Kidney epithelial cell (primary cell): ENCODE measurements at places on chromosomes 5 and 9. TPM values are rescaled to one million over a fixed set of nuclear protein-coding genes. Genes with fewer than 3 reads are reported as not detected.
A peak's percentile ranks its signal among the peaks of the same experiment; 100 is the strongest.

DNA sequence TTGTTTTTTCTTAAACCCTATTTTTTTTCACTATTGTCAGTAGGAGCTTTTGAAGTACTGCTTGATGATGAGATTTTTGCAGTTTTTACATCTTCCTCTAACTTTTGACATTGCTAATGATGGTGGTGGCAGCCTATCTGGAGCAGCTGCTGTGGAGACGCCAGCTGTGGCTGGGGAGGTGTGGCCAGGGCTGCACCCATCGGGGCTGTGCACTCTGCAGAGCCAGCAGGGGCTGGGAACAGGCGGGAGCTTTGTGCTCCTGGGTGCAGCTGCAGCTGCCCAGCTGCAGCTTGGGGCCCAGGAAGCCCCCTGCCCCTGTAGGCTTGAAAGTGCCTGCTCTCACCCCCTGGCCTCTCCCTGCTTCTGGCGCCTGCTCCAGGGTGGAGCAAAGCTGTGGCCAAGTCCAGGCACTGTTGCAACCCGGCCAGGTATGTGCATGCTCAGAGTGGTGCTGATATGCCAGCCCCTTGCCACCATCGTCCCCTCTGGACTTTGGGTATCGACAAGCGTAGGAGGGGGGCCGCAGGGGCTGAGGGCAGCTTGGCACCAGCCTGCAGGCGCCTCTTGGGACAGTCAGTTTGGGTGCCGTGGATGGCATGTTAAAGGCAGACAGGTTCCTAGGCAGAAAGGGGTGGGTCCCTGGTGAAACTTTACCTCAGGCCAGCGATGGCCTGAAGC, 39.2 kb downstream of the FER start:
- no peak for DNase-seq

DNA sequence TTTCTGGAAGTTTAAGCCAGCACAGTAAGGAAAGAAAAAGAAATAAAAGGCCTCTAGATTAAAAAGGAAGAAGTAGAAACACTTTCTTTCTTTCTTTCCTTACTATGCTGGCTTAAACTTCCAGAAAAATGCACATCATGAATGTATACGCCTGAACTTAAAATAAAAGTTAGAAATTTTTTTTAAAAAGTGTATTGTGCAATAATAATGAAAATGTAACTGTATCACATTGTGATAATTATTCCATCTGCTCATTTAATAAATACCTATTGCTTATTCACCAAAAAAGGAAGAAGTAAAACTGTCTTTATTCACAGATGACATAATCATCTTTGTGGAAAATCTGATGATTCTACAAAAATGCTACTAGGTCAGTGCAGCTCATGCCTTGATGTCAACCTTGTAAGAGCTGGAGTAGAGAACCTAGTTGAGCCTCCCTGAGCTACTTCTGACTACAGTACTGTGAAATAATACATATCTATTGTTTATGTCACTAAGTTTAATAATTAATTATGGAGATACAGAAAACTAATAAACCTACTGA, 49.4 kb downstream of the MCTP1 start:
- no peak for DNase-seq

- no peak for DNase-seq
Observed at GRCh38 chr9:121640491-121641223, 10.8 kb upstream of the DAB2IP start.

Gene FOXI1
- not detected in 2 replicates for total RNA-seq

Gene NELFB
- 47.3 and 67.0 TPM in 2 replicates for total RNA-seq

- DNase-seq: no peak
Observed at GRCh38 chr5:33501260-33501659, 60.5 kb downstream of the TARS1 start.

Gene ZNF622
- total RNA-seq: 60.8 and 65.2 TPM in 2 replicates

DNA sequence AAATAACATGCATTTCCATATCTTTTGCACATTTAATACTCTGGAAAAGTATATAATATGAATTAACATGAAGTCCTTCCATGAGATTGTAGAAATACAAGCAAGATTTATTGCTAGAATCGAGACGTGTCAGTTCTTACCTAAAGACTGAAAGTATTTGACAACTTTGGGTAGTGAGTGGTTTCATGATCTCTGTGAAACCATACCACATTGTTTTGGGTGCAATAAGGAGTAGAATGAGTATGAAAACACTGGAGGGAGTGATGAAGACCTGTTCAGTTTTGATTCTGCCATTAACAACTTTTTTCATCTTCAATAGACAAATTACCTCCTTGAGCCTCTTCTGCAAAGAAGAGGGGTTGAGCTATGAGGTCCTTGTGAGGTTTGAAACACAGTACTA, 133.7 kb downstream of the NUDT12 start:
- DNase-seq: no peak

- no peak for DNase-seq
Observed at GRCh38 chr5:179131886-179132585, 71.9 kb downstream of the ZNF354C start.

- no peak for DNase-seq
Observed at GRCh38 chr5:57175551-57176309, 1.9 kb downstream of the GPBP1 start.

DNA sequence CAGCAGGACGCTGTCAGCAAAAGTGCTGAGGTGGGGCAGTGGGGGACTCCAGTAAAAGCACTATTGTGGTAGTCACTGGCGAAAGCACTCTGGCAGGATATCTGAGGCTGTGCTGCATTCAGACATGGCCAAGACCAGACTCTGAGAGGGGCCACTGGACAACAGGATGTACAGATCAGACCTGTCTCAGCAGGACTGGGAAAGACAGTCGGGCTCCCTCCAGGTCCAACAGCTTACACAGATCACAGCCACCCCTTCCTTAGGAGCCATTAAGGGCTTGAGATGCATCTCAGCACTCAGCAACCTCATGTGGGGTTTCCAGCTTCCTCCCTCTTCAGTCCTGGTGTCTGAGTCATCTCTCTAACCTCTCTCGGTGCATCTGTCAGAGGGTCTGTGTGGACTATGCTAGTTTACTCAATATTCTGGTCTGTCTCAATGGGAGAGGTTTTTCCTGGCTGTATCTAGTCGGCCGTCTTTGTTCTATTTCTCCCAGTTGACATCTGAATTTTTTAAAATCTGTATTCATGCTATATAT, 154.5 kb downstream of the CWC27 start:
- no peak for DNase-seq

Gene AGXT2
- total RNA-seq: not detected in 2 replicates

GRCh38 chr5:98705841-98706240, 67.6 kb upstream of the RGMB start:
- no peak for DNase-seq

DNA sequence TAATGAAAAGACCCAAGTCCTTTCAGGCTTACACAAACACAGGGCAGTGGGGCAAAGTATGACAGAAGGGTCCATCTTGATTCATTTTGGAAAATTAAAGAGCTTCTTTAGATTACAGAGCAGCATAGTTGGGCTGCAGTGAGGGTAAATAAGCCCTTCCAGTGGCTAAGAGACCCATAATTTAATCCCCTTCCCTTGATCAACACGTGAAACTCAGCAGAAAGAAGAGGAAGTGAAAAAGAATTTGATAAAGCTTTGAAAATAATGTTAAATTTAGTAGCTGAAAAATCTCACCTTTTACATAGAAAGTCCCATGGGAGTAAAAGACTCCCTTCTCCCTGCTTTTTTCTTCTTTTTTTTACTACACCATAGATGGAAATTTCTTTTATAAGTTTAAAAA, 87.6 kb downstream of the FREM1 start:
- no peak for DNase-seq

DNA sequence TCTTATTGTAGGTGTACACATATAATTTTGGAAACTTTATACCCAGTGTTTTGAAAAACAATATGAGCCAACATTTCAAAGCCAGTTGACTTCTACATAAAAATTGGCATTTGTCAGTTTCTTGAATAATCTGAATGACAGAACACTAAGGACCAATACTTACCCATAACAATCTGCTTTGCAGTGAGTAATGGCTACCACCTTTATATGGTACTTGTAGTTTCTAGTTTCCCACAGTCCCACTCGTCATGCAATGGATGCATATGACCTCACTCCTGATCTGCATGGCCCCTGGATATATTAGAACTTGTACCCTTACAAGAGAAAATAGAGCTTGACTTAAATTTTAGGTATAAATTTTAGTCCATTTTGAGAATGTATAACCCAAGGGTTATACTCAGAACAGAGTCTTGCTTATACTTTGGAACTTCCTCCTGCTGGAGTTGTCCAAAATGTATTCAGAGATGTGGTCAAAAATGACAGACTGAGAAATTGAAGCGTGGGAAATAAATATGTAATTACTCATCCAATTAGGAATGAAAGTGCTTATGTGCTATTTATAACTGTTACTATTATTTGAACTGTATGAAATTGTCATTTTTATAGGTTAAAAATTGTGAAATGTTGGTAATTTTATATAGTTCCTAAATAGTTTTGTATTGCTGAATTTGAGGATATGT, 19.5 kb downstream of the XRCC4 start:
- no peak for DNase-seq

Gene DND1
- total RNA-seq: 0.34 and 1.0 TPM in 2 replicates

Gene PCDHGA8
- 0.96 and 1.0 TPM in 2 replicates for total RNA-seq

DNA sequence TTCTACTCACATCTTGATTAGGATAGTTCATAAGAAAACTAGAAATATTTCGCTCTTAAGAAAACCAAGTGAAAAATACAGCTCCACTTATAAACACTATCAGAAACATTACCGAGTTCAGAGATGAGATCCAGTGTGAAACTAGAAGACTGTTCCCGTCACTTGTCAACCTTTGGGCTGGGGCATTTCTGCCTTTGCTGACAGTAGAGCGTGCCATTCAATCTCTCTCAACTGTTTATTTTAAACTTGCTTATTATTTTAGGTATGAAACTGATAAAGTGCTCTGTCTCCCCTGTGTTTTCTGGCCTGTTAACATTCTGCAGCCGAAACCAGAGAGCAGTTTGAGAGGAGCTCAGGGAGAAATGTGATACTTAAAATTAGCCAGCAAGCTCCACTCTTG, 16.7 kb downstream of the MRRF start:
- no peak for DNase-seq

DNA sequence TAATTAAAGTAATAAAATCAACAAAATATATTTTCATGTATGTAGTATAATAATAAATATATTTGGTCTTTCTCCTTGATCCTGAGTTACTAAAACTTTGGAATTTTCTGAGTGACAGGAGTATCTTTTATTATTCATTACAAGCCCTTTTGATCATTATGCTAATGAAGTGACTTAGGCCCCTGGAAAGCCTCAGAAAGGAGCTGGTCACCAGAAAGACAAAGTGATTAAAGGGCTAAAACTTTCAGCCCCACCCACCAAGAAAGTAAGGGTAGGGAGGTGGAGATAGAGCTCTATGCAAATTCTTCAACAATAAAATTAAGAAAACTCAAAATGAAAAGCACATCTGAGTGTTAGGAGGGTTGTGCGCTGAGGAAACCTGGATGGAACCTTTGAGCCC, 27.5 kb downstream of the UBQLN1 start:
- DNase-seq: no peak

DNA sequence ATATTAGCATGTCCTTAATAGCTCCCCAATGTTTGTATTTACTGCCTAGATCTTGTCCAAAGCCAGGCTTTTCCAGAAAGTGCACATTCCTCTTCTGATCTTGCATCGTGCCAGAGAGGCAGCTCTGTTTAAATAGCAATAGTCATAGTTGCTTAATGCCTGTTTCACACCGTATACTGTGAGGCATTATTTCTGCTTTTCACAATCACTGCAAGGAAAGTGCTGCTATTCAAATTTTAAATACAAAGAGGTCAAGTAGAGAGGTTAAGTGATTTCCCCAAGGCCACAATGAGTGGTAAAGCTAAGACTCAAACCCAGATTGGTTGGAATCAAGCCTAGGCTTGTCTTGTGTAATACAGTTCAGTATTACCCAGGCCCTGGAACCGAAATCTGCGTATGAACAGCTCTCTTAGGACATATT, 153.6 kb downstream of the SNX18 start:
- DNase-seq: no peak

Gene CAMK2A
- total RNA-seq: not detected in 2 replicates

Gene FYB1
- total RNA-seq: not detected in 2 replicates

DNA sequence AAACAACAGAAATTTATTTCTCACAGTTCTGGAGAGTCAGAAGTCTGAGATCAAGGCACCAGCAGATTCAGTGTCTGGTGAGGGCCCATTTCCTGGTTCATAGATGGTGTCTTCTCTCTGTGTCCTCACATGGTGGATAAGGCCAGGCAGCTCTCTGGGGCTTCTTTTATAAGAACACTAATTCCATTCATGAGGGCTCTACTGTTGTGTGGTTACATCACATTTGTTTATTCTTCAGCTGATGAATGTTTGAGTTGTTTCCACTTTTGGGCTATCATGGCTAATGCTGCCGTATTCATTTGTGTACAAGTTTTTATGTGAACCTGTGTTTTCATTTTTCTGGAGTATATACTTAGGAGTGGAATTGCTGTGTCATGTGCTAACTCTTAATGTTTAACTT, 35.2 kb downstream of the DDX4 start:
- DNase-seq: no peak

GRCh38 chr9:85510830-85511504, 230.8 kb downstream of the AGTPBP1 start:
- DNase-seq: no peak

DNA sequence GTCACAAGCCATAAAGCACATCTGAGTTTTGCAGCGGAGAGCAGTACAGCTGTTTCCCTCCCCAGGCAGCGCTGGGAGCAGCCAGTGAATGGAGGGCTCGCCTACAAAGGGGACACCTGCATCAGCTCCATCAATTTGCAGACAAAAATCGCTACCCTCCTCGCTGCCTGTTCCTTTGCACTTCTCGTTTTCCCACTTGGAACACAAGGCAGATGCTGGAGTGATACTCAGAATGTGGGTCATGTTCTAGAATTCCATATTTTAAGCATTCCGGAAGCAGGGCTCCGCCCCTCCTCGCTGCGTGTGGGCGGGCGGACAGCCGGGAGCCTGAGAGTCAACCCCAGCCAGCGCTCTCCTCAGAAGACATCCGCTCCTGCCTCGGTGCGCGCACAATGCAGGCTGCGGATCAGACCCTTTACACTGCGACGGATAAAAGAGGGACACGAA, 92.1 kb downstream of the LMNB1 start:
- no peak for DNase-seq

- no peak for DNase-seq
Observed at GRCh38 chr9:18610956-18611355, 137.0 kb downstream of the ADAMTSL1 start.

Gene SLC45A2
- total RNA-seq: not detected in 2 replicates

Gene AFAP1L1
- total RNA-seq: 15.3 and 15.5 TPM in 2 replicates

GRCh38 chr5:139422307-139422893, 16.9 kb downstream of the DNAJC18 start:
- peak; percentile 26 for DNase-seq

DNA sequence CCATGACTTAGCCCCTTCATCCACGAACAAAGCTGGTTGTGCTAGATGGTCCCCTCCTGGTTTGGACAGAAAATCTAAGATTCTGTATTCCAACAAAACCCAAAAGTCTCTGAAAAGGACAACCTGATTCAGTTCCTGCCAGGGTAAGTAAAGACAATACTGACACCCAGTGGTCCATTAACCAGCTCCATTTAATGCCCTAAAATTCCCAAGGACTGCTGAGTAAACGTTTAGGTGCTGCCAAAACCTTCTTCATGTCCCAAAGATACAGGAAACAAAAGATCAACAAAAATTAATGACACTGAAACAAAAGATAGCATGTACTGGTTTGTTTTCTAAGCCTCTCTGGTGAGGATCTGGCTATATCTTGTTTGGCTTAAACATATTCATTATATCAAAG, 25.3 kb upstream of the PPP1R2B start:
- peak; percentile 10 for DNase-seq

Gene SMU1
- total RNA-seq: 18.1 and 18.9 TPM in 2 replicates

GRCh38 chr9:137485343-137486140, 26.4 kb upstream of the NSMF start:
- DNase-seq: no peak

GRCh38 chr9:112032743-112033142, 136.1 kb downstream of the UGCG start:
- DNase-seq: no peak

Gene SLIT3
- total RNA-seq: 2.9 and 5.0 TPM in 2 replicates

Gene IL13
- not detected in 2 replicates for total RNA-seq

GRCh38 chr5:149357370-149358293, at the start of gene PCYOX1L:
Gene PCYOX1L, plus strand, starts transcription at chr5:149358046. Its CDS starts 23 bp downstream, at chr5:149358069.
- peak; percentile 79 for DNase-seq
